ENCODE measurements at places on chromosomes 11 and 22. TPM values are rescaled to one million over a fixed set of nuclear protein-coding genes. Genes with fewer than 3 reads are reported as not detected.

Gene H19
- 29.3 TPM for total RNA-seq

Gene PLAAT3
- total RNA-seq = 3.5 TPM

Gene OR51B5
- total RNA-seq = 1.6 TPM

Gene NXPE4
- total RNA-seq = not detected

Gene MED15
- total RNA-seq = 36.7 TPM

Gene UPB1
- total RNA-seq = 0.45 TPM

Gene C22orf42
- 1.6 TPM for total RNA-seq

Gene C11orf21
- total RNA-seq = 0.27 TPM

Gene TUT1
- 6.3 TPM for total RNA-seq

Gene AIFM3
- total RNA-seq = 6.4 TPM

Gene RAG1
- total RNA-seq = 0.36 TPM

Gene MRTFA
- total RNA-seq = 38.5 TPM

Gene CCDC116
- 0.45 TPM for total RNA-seq

Gene OR2AG2
- total RNA-seq = 2.3 TPM

Gene KCNQ1
- total RNA-seq = 0.45 TPM

Gene BCL2L13
- 54.0 TPM for total RNA-seq

Gene OR4S2
- not detected for total RNA-seq
